Activated CD4-positive, alpha-beta T cell treated with anti-CD3 and anti-CD28 coated beads, Interleukin-2, amount 50 U/mL, for 24 hours (primary cell): ENCODE measurements at places on chromosomes 13 and 19.

- no peak for DNase-seq
Measured at GRCh38 chr19:10924597-10924996, 3.8 kb downstream of the YIPF2 start.

DNA sequence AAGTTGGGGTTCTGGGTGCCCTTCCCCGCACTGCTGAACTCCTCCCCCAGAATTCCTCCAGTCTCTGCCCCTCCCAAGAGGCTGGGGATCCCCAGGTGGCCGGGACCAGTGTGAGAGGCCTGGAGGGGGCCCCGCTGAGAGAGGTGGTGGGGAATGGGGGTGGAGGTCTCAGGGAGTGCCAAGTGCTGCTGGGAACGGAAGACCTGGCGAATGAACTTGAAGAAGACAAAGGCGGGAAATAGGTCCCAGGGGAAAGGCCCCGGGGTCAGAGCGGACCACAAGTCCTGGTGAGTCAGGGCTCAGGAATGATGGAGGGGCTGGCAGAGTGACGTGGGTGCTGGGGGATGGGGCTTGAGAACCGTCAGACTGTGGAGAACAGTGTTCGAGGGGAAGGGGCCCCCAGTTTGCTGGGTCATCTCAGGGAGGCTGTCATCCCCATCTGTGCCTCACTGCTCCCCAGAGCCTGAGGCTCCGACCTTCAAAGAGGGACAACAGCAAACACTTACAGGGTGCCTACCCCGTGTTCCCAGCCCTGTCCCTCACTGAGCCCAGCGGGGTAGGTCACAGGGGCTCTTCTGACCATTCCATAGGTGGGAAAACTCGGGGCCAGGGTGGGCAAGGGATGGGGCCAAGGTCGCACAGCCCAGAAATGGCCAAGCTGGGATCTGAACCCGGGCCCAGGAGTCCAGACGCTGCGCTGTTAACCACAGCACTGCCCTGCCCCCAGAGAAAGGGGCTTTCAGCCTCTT lies 16.0 kb upstream of the SEMA6B start:
- DNase-seq, result no peak

DNA sequence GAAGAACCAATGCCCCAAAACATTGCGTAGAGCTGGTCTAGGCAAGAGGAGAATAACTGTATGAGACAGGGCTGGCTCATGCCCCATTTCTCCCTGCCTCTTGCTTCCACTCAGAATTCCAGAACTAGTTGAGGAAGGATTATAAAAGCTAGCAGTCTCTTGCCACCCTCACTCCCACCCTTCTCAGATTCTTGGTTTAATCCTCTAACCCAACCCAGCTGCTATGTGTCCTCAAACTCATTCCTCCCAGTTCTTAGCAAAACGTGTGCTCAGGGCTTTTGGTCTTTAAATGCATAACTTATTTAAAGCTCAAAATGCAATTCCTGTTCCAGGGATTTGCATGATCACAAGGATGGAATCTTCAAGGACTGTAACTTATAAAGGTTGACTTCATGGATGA lies 466.3 kb downstream of the COG6 start:
- no peak for DNase-seq

DNA sequence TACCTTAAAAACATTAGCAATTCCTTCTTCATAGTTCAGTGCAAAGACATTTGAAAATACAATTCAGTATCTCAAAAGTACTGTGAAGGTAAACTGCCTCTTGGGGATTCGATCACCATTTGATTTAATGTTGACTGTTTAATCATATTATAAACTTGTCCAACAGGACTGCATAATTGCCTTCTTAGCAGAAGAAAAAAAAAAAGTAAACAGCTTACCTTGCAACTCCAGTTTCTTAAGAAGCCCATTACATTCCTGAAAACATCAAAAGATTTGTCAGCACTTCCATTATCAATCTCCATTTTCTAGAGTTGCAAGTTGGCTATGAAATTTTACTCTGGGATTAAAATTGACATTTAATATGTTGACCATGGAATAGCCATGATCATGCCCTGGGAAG lies 1154.6 kb downstream of the OLFM4 start:
- no peak for DNase-seq

- no peak for DNase-seq
Measured at GRCh38 chr19:48598996-48599700, 7.4 kb upstream of the SPACA4 start.

GRCh38 chr19:44883922-44884321 lies 7.1 kb upstream of the TOMM40 start:
- DNase-seq, result no peak

GRCh38 chr19:36398571-36398970 lies 19.6 kb upstream of the ZFP14 start:
- DNase-seq, result no peak

GRCh38 chr13:97751477-97751876 lies 202.0 kb upstream of the IPO5 start:
- DNase-seq, result no peak

- DNase-seq, result no peak
Measured at GRCh38 chr13:49521224-49521623, 25.5 kb downstream of the PHF11 start.

GRCh38 chr13:52848455-52849195 lies at the start of gene PCDH8:
Gene PCDH8 (minus strand): TSS chr13:52848640. CDS start chr13:52848436, 204 bp downstream.
- DNase-seq, result no peak

- no peak for DNase-seq
Measured at GRCh38 chr13:49021953-49022352, 46.2 kb downstream of the FNDC3A start.

DNA sequence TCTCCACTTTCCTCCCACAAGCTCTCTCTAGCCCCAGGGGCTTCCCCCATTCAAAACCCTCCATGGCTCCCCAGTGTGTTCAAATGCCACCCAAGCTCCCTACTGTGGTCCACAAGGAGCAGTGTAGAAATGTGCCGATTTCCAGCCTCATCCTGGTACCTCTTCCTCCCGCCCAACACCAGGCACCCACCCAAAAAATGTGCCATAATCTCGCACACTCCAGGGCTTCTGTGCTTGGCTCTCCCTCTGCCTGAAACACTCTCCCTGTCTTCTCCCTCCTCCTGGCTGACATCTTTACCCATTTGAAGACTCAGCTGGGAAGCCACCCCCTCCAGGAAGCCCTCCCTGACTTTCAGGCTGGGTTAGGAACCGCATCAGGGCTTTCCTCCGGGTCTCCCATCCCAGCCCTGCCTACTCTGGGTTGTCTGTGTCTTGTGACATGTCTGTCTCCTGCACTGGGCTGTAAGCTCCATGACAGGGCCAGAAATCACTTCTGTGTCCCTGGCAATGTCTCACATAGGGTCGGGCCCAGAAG lies 16.6 kb upstream of the MEIS3 start:
- no peak for DNase-seq

GRCh38 chr19:35710784-35711723 lies 6.7 kb downstream of the ZBTB32 start:
- peak; percentile 73 for DNase-seq

DNA sequence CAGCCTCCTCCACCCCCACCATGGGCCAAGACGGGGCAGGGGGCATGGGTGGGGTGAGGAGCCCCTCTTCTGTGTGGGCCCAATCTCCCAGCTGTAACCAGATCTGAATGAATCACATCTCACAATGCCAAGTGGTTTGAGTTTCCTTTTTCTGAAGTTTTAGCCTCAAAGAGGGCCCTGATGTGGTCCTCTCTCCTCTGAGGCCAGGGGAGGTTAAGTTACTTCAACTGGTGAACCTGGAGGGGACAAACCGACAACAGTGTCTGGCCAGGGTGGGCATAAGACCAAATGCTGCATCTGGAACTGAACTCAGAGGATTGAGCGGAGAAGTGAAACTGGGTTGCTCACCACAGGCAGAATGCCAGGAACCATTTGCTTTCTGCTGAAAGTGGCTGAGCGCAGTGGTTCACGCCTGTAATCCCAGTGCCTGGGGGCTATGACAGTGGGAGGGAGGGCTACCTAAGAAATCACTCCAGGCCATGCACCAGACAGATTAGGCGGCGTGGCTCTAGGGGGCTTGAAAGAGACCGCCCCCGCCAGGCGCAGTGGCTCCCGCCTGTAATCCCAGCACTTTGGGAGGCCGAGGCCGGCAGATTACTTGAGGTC lies 15.4 kb upstream of the IRGC start:
- no peak for DNase-seq

- DNase-seq, result no peak
Measured at GRCh38 chr13:60772726-60773125, 375.7 kb downstream of the TDRD3 start.

DNA sequence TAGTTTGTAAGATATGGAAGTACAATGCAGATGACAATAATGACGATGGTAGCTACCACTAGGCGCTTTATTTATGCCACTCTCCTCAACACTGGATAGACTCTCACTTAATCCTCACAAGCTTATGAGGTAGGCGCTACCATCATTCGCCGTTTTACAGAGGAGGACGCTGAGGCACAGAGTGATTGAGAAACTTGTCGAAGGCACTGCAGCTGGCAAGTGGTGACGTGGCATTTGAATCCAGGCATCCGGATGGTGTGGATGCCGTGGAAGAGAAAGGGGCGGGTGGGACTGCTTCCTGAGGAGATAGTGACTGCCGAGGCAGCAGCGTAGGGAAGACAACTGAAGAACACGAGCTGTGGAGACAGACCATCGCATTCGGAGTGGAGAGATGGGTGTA lies 1.3 kb upstream of the RPS9 start:
- no peak for DNase-seq

- no peak for DNase-seq
Measured at GRCh38 chr13:21568854-21569253, 35.1 kb downstream of the MICU2 start.

GRCh38 chr19:43605875-43606568 lies 5.9 kb upstream of the SRRM5 start:
- no peak for DNase-seq

- DNase-seq, result no peak
Measured at GRCh38 chr19:11007385-11007784, 46.6 kb downstream of the SMARCA4 start.

DNA sequence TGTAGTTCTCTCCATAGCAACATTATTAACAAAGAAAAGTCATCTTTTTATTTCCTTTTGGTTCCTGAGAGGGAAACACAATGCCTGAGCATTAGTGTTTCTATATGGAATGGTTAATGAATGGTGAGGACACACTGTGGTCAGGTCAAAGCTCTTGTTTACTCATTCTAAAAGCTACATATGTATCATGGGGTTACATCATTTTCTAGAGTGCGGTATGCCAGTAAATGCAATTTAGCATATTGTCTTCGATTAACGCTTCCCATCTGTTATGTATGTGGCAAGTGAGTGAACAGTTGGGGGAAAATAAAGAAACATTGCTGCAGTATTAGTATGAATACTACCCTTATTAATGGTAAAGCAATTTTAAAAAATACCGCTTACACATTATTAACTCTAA lies 1152.2 kb upstream of the SPRY2 start:
- DNase-seq, result no peak

DNA sequence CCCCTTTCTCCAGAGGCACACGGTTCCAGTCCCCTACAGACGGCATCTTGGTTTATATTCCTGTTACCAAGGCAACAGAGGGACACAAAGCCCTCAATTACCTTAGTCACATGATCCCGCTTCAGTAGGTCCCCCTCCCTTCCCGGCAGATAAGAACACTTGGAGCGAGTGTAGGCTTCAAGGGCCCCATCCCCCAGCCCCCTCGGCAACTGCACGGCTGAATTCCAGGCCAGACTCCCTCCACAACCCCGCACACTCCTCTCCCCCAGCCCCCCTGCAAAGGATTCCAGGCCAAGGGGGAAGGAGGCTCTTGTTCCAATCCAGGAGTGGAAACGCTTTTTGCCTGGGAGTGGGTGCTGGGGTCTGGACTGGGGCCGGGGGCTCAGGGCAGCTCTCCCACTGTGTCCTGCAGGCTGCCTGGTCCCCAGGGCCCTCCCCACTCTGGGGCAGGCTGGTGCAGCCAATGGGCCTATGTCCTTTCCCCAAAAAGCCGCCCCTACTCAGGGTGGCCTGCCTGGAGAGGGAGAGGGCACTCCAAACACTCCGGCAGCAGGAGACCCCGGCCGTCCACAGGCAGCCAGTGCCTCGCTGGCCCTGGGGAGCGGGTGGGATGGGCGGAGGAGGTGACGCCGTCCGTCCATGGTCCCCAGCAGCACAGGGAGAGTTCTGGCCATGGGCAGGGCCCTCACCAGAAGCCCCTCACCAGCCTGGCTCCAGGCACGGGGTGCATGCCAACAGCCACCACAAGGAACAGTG lies 62.6 kb downstream of the MLLT1 start:
- no peak for DNase-seq

- DNase-seq, result no peak
Measured at GRCh38 chr13:75864718-75865117, 228.6 kb downstream of the LMO7 start.

DNA sequence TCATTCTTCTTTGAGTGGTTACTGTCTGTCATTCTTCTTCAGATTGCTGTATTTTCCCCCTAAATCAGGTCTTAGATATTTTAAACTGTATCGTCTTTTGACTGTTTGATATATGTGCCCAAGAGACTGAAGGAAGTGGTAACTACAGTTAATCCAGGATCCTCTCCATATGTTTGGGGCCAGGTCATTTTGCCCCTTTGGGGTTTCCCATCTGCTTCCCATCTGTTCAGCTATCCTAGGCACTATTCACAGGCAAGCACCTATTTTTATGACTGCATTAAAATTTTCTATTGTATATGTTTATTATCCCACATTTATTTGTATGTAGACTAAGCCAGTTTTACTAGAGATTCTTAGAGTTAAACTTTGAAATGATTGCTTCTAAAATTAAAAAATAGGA lies 244.2 kb downstream of the PCCA start:
- DNase-seq, result no peak

- no peak for DNase-seq
Measured at GRCh38 chr19:27918818-27919217, 1294.1 kb downstream of the UQCRFS1 start.

- no peak for DNase-seq
Measured at GRCh38 chr13:62014299-62014698, 598.6 kb upstream of the PCDH20 start.

DNA sequence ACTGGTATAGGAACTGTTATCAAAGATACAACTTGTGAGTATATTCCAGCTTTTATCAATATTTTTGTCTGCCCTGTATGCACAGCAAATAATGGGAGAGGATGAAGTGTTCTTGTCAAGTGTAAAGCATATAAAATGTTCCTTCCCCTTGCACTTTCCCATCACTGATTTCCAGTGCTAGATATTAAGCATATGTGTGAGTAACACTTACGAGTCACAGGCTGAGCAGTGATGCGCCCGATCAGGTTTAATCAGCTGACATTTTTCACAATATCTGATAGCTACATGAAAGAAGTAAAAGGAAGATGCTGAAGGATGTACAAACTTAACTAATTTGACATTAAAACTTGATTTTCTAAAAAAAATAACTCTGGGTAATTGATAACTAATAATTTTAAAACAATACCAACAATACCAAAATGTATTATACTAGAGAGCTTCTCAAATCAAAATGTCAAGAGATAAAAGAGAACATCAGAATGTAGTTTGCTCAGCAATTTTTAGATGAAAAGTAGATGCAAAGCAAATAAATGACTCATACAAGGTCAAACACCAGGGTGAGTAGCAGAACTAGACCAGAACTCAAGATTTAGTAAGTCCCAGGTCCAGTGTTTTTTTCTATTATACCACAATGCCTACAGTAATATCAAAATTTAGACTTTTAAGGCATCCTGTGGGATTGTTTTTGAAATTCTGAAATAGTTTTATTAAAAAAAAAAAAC lies 56.4 kb downstream of the ZDHHC20 start:
- peak; percentile 6 for DNase-seq

- DNase-seq, result no peak
Measured at GRCh38 chr19:48196321-48196763, 25.9 kb downstream of the ZSWIM9 start.
